ENCODE measurements at places on chromosomes 1 and 21.

GRCh38 chr1:28577738-28578536, 14.1 kb upstream of the RAB42 start:
- DNase-seq = no peak

DNA sequence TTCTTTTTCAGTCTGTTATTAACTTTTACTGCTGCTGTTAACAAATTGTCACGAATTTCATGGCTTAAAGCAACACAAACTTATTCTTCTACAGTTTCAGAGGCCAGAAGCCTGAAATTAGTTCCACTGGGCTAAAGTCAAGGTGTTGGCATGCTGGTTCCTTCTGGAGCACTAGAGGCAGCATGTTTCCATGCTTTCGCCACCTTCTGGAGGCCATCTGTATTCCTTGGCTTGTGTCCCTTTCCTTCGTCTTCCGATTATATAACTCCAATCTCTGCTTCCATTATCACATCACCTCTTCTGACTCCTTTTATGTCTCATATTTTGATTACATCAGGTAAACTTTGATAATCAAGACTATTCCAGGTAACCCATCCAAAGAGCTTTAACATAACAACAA, 1742.1 kb downstream of the BRINP3 start:
- DNase-seq = no peak

DNA sequence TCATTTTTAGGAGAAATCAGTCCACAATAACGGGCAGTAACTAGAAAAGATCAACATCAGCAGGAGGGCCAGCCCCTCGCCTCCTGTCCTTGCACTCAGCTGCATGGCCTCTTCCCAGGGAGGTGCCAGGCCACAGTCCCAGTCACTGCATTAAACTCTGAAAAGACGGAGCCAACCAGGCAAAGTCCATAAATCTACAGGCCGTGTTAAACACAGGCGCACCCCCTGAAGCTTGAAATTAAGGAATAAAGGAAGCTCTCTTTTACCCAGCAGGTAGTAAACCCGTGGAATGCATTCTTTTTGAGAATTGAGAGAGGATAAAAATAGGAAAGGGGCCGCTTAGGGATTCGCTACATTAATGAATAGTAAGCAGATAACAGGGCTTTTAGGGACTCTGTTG, 18.4 kb downstream of the H6PD start:
- no peak for DNase-seq

DNA sequence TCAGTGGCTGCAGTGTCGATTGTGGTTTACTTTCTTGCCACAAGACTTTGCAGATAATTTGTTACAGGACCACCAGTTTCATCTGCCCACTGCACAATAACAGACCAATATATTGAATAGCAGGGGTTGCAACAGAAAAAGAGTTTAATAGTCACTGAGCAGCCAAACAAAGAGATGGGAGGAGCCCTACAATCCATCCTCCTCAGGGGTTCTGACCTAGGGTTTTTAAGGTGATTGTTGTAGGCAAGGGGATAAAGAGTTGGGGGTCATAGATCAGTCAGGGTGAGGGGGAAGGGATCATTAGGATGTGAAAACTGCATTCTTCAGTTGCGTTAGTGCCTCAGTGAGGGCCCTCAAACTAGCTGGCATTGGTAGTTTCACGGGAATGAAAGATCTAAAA, 110.7 kb upstream of the OLFM3 start:
- DNase-seq = no peak

GRCh38 chr1:116910379-116911187, 867 bp downstream of the PTGFRN start:
- peak; percentile 26 for DNase-seq

DNA sequence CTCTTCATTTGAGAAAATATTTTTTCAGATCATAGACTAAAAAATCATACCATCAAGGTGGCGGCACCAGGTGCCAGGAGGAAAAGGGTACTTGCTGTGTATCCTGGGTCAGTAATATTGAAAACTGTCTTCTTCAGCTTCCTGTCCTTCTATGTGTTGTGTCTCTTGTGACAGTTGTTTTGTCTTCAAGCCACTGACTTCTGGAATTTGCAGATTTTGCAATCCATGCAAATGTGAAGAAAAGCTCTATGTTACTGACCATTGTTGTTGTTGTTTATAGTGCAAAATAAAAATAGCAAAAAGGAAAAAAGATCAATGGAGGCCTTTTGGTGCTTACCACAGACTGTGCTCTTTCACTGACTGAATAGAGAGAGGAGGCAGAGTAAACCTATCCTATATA, 83.2 kb upstream of the RHOU start:
- no peak for DNase-seq

- no peak for DNase-seq
These were observed 2.2 kb downstream of the PGLYRP3 start for GRCh38 chr1:153310526-153310925.

- no peak for DNase-seq
These were observed 59.5 kb upstream of the C1orf105 start for GRCh38 chr1:172360985-172361384.

DNA sequence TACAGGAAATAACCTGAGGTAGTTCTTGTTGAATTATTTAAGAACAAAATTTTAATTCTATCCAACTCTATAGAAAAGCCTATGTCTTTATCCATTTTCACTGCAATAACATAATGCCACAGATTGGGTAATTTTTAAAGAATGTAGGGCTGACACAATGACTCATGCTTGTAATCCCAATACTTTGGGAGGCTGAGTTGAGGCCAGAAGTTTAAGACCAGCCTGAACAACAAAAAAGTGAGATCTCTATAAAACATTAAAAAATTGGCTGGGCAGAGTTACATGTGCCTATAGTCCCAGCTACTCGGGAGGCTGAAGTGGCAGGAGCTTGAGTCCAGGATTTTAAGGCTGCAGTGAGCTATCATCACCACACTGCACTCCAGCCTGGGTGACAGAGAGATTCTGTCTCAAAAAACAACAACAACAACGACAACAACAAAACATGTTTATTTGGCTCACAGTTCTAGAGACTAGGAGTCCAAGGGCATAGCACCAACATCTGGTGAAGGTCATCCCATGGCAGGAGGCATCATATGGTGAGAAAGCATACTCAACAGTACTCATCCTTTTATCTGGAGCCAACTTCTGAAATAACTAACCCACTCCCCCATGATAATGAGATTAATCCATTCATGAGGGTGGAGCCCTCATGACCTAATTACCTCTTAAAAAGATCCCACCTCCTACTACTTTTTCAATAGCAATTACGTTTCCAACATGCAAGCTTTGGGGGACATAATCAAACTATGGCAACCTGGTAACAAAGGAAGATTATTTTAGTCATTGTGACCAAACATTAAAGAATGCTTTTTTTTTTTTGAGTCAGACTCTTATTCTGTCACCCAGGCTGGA, 59.6 kb downstream of the ABL2 start:
- DNase-seq = no peak

- no peak for DNase-seq
These were observed 58.4 kb downstream of the PLEKHA6 start for GRCh38 chr1:204301171-204301957.

DNA sequence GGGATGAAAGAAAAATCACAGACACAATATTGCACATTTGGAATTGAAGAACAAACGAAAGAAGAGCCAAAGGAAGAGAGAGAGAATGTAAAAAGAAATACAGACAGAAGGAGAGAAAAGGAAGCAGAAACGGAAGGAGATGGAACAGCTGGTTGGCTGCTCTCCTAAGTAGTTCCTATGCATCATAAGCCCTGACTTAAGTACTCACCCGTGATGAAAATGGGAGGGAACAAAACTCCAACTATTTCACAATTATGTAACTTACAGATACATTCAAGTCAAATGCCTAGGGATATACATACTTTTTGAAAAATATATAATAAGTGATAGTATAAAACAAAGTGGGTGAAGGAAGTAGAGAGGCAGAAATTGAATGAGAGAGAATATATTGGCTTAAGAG, 88.5 kb downstream of the TTLL7 start:
- no peak for DNase-seq
